ENCODE measurements at places on chromosomes 7 and 10.

GRCh38 chr7:34086981-34087380 lies 181.6 kb downstream of the BMPER start:
- no peak for DNase-seq

DNA sequence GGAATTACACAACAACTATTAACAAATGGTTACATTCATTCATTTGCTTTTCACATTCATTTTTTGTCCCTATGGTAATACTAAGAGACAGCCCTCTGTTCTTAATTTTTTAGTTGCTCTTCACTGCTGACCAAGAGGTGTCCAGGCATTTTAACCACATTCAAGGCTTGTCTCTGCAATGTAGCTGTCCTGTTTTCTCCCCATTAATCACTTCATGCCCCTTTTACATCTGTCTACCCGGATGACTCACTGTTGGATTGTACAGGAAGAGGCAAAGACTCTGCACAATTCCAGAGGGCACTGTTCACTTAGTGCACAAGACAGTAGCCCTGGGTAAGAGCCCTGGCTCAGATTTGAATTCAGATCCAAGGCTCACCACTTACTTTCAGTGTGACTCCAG lies 168.5 kb downstream of the NOC3L start:
- peak; percentile 56 for DNase-seq

DNA sequence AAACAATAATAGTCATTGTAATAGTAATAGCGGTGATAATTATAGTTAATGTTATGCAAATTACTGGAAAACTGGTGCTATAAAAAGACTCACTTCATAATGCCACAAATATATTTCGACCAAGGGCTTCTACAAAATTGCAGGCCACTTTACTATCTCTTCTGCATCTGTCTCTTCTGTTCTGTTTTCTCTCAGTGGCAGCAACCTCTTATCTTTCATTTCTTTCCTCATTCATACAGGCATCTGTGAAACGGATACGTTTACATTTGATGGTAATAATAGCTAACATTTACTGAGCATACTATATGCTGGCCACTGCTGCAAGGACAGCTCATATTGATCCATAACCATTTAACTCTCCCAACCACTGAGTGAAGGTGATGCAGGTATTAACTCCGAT lies 537.4 kb upstream of the PFKP start:
- DNase-seq: no peak

DNA sequence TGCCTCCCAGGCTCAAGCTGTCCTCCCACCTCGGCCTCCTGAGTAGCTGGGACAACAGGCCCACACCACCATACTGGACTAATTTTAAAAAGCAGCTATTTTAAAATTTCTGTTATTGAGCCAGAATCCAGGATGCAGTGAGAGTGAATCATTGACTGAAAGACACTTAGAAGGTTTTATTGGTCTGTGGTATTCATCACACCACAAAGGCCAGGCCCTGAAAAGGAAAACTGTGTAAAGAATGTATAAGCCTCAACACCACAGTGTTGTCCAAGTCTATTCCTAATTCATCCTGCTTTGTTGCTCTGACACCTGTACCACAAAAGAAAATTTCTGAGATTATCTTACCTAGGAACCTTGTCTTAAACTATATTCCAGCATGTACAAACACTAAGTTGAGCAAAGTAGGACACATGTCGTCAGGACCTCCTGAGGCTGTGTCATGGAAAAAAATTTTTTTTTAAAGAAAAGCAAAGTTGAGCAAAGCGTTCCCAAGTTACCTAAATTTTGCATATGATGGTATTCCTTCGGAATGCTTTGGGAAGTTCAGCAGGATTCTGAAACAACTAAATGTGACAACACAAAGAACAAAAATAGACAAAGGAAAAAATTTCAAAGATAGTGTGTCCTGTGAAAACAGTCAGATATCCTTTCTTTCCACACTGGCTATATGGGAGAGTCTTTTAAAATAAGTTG lies 129.6 kb upstream of the MKLN1 start:
- DNase-seq: peak; percentile 22

GRCh38 chr7:2619116-2619515 lies 12.7 kb upstream of the TTYH3 start:
- no peak for DNase-seq

DNA sequence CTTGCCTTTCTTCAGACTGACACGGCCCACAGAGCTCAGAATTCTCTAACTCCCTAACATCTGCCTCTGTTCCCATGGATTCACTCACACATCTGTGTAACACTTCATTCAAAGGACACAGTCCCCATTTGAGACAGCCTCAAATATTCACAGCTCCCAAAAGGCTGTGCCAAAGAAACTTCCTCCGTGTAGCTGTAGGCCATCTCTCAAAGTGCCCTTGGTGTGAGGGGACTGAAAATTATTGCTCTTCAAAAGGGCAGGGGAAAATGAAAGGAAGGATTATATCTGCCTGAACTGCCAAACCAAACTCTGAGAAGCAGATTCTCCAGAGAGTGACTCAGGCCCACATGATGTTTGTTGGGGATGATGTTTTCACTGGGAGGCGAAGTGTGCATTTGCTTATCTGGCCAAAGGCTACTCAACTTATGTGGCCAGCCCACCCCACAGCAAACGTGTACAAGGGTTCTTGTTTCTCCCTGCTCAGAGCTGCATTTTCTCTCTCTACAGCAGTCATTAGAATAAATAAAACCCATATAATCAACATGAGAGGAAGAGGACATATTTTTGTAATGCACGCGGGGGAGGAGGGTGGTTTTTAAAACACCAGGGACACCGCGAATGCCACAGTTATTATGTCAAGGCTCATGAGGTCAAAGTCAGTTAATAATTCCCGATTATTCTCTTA lies 302.4 kb upstream of the NFE2L3 start:
- DNase-seq: peak; percentile 43

DNA sequence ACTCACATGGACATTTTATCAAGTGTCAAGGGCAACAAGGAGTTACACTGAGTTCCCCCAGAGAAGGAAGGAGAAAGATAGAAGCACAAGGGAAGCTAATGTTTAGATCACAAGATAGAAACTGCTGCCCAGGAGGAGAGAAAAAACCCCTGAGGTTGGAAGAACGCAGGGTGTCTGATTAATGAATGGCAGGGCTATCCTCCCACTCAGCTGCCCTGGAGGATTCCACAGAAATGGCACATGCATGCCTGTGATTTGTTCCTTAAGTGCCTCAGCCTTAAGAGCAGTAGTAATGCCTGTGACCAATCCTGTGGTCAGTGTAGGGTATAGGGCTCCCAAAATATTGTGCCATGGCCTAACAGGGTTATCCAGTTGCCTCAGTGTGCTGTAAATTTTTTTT lies 20.2 kb downstream of the DNAJB9 start:
- no peak for DNase-seq

DNA sequence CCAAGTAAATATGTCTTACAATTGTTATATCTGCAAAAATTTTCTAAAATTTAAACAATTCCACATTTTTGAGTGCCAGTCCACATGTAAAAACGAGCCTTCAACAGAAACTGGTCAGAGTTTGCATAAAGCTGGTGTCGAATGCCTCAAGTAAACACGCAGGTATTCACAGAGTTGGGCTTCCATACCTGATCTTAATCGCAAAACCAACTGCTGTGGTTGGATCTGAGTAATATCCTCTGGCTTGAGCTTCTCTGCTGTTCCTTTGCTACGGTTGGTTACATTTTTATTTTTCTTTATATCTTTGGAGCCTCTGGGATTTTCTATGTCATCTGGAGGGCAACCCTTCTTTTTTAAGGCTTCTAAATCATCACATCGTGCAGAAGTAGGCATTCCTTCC lies 28.4 kb downstream of the ITGB1 start:
- no peak for DNase-seq

GRCh38 chr7:3592401-3593134 lies 291.5 kb downstream of the SDK1 start:
- no peak for DNase-seq
